Cardiac muscle cell (in vitro differentiated cells and primary cell): ENCODE measurements at places on chromosomes 2 and 18.
A peak's percentile ranks its signal among the peaks of the same experiment; 100 is the strongest.

- peaks cover 12% of the 10 kb centered on the region for H3K4me1 ChIP-seq
- no peaks in the 10 kb centered on the region for H3K36me3 ChIP-seq
- H3K27ac ChIP-seq = peak overlapping the region; percentile 63
- DNase-seq = peak; percentile 34
Measured at GRCh38 chr18:2961821-2962220, 51.1 kb downstream of the LPIN2 start.

DNA sequence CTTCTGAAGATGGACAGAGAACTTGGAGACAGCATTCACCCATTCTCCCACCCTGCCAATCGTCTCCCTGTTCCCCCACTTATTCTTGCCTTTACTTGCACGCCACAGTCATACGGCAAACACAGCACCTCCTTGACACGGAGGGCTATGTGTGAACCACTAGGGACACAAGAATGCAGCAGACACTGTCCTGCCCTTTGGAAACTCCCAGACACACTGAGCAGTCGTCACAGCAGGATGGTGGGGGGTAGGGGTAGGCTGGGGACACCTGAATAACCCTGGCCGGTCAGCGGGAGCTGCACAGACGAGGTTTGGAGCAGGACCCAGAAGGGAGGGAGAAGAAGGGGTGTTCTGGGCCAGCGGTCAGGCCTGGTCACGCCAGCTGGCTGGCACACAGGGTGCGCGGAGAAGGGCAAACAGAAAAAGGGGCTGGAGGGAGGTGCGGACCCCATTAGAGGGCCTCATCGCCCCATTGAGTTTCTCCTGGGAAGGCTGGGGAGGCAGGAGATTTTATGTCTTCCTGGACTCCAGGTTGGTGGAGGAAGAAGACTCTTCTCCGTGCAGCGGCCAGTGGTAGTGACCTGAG, 40.0 kb upstream of the FOSL2 start:
- no peak for DNase-seq
- H3K27ac ChIP-seq = peak overlapping the region; percentile 88
- H3K27me3 ChIP-seq = no peaks in the 10 kb centered on the region
- H3K4me3 ChIP-seq = no peak overlapping the region

- H3K4me3 ChIP-seq = no peak overlapping the region
- H3K27me3 ChIP-seq = no peaks in the 10 kb centered on the region
- H3K27ac ChIP-seq = no peak overlapping the region
- H3K36me3 ChIP-seq = no peaks in the 10 kb centered on the region
- DNase-seq = no peak
Measured at GRCh38 chr2:215833531-215834162, 179.7 kb downstream of the MREG start.

DNA sequence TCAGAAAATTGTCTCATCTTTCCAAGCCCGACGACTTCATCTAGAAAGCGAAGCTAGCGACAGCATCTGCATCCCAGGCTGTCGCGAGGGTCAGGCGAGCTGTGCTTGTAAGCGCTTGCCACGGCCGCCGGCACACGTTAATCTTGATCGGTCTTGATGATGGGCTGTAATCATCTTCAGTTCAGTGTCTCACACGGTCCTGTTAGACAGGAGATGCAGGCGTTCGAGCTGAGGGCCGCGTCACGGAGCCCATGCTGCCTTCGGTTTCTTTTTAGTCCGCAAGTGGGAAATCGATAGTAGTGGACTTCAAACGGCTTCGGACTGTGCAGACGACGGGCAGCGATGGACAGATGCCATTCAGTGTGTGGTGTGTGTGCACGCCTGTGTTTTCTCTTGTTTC, 43.6 kb downstream of the ADI1 start:
- H3K27ac ChIP-seq = no peak overlapping the region
- no peaks in the 10 kb centered on the region for H3K27me3 ChIP-seq
- no peak for DNase-seq
- peaks cover 1% of the 10 kb centered on the region for H3K4me1 ChIP-seq

DNA sequence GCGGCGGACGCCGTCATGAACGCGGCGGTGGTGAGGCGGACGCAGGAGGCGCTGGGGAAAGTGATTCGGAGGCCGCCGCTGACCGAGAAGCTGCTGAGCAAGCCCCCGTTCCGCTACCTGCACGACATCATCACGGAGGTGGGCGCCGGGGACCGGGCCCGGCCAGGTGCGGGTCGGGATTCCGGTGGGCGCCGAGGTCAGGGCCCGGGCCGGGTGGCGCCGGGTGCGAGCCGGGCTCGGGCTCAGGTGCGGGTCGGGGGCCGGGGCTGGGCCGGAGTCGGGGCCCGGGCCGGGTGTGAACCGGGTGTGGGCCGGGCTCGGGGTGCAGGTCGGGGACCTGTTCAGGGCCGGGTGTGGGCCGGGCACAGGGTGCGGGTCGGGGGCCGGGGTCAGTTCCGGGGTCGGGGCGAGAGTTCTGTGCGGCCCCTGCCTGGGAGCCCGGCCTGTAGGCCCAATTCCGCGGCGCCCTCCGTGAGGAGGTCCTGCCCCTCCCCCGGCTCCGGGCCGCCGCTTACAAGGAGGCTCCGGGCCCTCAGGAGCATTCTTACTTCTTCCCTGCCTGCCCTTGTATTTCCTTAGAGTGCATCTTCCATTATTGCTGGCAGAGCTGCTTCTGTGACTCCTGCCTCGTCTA, 447 bp downstream of the TRAF3IP1 start:
- DNase-seq = peak; percentile 32
- H3K27ac ChIP-seq = peak overlapping the region; percentile 42
- peaks cover 6% of the 10 kb centered on the region for H3K4me1 ChIP-seq

- no peak overlapping the region for H3K27ac ChIP-seq
- H3K36me3 ChIP-seq = no peaks in the 10 kb centered on the region
- DNase-seq = no peak
- no peak overlapping the region for H3K4me3 ChIP-seq
Measured at GRCh38 chr18:62164855-62165487, 21.9 kb downstream of the PIGN start.

DNA sequence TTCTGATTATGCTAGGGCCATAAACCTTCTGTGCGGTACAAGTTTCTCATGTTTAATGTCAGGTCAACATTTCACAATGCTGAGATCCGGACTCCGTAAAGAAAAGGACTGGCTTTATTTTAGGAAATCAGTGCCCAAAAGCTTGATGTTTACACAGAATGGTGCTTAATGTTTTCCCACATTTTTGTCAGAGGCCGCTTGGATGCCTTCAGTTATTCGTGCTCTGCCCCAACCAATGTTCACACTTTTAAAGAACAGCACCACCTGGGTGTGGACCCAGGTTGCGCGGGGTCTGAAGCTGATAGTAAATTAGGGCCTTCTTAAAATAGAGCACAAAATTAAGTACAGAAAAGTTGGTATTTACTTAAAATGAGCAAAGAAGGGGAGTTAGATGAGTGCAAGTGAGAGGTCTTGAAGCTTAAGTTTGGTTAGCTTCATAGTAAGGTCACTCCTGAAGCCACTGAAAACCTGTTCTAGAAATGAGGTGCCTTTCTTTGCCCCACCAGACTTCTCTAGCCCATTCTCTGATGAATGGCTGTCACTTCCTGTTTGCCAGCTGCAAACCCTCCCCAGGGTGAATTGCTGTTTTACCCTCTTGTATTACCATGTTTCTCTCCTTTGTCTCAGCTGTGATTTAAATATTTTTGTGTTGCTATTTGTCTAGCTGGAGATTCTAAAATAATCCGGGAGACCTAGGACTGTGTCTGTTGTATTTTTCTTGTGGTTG, 20.5 kb downstream of the SLC3A1 start:
- no peaks in the 10 kb centered on the region for H3K27me3 ChIP-seq
- DNase-seq = no peak
- H3K4me1 ChIP-seq = peaks cover 4% of the 10 kb centered on the region
- no peaks in the 10 kb centered on the region for H3K36me3 ChIP-seq
- H3K4me3 ChIP-seq = no peak overlapping the region

DNA sequence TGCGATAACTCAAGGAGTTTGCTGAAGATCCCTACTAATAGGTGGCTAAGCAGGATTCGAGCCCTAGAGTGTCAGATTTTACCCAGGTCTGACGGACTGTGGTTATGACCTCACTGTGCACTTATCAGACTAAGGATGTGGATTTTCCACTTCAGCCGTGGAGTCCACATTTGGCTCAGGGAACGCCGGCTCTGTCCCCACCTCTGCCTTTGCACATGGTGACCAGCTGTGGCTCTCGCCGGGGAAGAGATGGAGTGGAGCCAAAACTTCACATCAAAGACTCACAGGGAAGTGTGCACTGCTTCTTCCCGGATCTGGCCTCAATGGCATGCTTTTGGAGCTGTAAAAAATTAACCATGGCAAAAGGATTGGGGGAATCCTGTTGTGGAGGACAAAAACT, 249.3 kb upstream of the APCDD1 start:
- peaks cover 9% of the 10 kb centered on the region for H3K27me3 ChIP-seq
- no peak overlapping the region for H3K27ac ChIP-seq
- H3K4me3 ChIP-seq = no peak overlapping the region

- no peaks in the 10 kb centered on the region for H3K4me1 ChIP-seq
- H3K27me3 ChIP-seq = no peaks in the 10 kb centered on the region
Measured at GRCh38 chr2:137348301-137348700, 583.0 kb downstream of the THSD7B start.

DNA sequence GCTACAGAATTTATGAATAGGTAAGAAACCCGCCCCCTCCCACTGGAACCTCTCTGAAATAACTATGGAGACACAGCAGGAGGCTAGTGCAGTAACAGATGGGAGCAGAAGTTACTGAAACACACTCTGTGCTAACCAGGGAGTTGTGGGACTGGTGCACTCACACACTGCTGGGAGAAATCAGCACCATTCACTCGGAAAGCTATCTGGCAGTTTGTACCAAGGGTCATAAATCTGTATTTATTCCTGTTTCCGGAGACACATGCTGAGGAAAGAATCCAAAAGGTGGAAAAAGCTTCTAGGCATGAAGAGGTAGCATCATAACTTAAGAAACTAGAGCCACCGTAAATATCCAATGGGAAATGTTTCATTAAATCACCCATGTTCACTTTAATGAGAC, 39.9 kb downstream of the TGFA start:
- H3K27me3 ChIP-seq = no peaks in the 10 kb centered on the region
- peaks cover 4% of the 10 kb centered on the region for H3K4me1 ChIP-seq
- no peak overlapping the region for H3K27ac ChIP-seq

DNA sequence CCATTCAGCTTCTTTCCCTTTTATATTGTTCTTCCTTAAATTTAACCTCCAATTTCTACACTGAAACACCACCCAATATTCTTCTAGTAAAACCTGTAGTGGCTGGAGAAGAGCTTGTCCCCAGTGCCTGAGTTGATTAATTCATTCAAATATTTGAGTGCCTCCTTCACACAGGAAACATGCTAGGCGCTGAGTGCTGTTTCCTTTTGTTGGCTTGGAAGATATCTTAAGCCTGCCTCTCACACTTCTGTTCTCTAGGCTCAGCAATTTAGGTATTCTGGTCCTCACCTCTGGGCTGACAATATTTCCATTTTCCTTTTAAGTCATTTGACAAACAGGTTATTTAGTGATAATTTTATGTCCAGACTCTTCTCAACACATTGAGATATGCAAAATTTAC, 185.4 kb downstream of the SETBP1 start:
- H3K36me3 ChIP-seq = no peaks in the 10 kb centered on the region
- no peak overlapping the region for H3K27ac ChIP-seq
- H3K4me3 ChIP-seq = no peak overlapping the region
- DNase-seq = no peak
- H3K27me3 ChIP-seq = no peaks in the 10 kb centered on the region

GRCh38 chr2:27123302-27124150, at the start of gene ABHD1:
TSS of gene ABHD1 (plus strand) at chr2:27123815. CDS start at chr2:27123949, 134 bp downstream.
- no peak within 1 kb of the TSS for H3K27ac ChIP-seq
- H3K4me3 ChIP-seq = peak within 1 kb of the TSS; percentile 58
- H3K4me1 ChIP-seq = no peaks in the 10 kb centered on the region
- DNase-seq = peak; percentile 66
- H3K36me3 ChIP-seq = no peaks in the 10 kb centered on the region

DNA sequence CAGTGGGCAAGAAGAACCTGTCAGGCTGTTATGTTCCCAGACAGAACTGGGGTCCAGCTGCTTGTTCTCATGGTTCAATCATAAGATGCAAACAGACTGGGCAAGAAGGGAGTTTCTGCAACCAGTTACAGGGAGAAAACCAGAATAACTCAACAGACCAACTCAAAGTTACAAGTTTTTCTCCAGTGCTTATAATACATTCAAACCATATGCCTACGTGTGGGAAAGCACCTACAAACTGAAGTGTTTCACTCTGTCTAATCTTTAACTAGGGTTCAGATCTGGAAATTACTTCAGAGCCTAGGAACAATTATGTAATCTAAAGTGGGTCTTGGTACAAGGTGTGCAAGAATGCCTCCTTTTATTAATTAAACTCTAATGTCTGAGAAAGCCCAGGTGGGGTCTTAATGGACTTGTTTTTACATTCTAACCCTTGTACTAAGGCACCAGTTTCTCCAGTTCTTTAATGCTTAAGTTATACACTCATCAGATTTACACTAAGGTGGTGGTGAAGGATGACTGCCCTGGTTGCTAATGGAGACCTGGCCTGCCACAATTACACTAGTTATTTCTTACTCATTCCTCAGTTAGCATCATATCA, 951.9 kb downstream of the TSN start:
- no peak overlapping the region for H3K4me3 ChIP-seq
- H3K4me1 ChIP-seq = peaks cover 4% of the 10 kb centered on the region
- no peaks in the 10 kb centered on the region for H3K27me3 ChIP-seq
- no peaks in the 10 kb centered on the region for H3K36me3 ChIP-seq
- no peak for DNase-seq

DNA sequence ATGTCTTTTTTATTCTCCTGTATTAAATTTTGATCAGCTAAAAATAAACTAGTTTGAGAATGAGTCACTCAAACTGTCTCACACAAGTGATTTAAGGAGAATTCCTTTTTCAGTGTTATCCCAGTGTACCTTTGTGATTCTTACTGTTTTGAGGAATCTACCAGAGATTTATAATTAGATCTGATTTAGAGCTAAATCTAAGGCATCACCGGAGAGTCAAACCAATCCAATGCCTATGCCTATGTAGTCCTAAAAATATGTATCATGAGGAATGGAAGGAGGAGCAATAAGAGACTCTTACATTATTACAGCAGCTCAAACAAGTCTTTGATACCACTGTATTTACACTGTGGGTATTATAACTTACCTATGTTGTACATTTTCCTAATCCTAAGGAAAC, 63.4 kb upstream of the CYP20A1 start:
- no peaks in the 10 kb centered on the region for H3K27me3 ChIP-seq
- DNase-seq = no peak

GRCh38 chr2:23596316-23596885, 211.4 kb downstream of the KLHL29 start:
- DNase-seq = peak; percentile 4
- H3K27me3 ChIP-seq = no peaks in the 10 kb centered on the region
- no peaks in the 10 kb centered on the region for H3K4me1 ChIP-seq
- H3K27ac ChIP-seq = no peak overlapping the region
- H3K36me3 ChIP-seq = no peaks in the 10 kb centered on the region
- no peak overlapping the region for H3K4me3 ChIP-seq

DNA sequence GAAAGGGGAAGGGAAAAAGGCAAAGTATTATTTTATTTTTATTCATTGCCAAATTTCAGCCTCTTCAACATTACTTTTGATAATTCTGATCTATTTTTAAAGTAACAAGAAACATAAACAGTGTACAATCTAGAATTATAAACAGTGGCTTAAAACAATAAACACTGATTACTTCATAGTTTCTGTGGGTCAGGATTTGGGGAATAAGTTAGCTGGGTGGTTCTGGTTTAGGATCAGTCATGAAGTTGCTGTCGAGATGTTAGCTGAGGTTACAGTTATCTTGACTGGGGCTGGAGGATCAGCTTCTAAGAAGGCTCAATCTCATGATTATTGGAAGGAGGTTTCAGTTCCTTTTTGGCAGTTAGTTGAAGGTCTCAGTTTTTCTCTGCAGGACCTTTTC, 109.2 kb downstream of the SCN2A start:
- no peaks in the 10 kb centered on the region for H3K36me3 ChIP-seq
- no peaks in the 10 kb centered on the region for H3K4me1 ChIP-seq
- H3K27ac ChIP-seq = no peak overlapping the region
- no peak for DNase-seq
